Activated CD4-positive, alpha-beta T cell treated with anti-CD3 and anti-CD28 coated beads, Interleukin-2, amount 10 ng/mL, durations not matched to agents 7 days and 5 days (primary cell): ENCODE measurements at places on chromosomes 2 and 18. TPM values are rescaled to one million over a fixed set of nuclear protein-coding genes. Genes with fewer than 3 reads are reported as not detected.

EPC2 gene
- total RNA-seq = 32.0 TPM

MDH1B gene
- total RNA-seq = 0.40 TPM

COL3A1 gene
- not detected for total RNA-seq

SLC11A1 gene
- 0.17 TPM for total RNA-seq

PPIG gene
- 61.7 TPM for total RNA-seq
